ENCODE measurements at places on chromosomes 11 and 22.
A peak's percentile ranks its signal among the peaks of the same experiment; 100 is the strongest.

GRCh38 chr11:18393581-18394274 is 635 bp upstream of the LDHA start:
- peak; percentile 44 for DNase-seq

- DNase-seq, result no peak
Measured at GRCh38 chr22:24303007-24303406, 32.4 kb downstream of the SPECC1L start.

DNA sequence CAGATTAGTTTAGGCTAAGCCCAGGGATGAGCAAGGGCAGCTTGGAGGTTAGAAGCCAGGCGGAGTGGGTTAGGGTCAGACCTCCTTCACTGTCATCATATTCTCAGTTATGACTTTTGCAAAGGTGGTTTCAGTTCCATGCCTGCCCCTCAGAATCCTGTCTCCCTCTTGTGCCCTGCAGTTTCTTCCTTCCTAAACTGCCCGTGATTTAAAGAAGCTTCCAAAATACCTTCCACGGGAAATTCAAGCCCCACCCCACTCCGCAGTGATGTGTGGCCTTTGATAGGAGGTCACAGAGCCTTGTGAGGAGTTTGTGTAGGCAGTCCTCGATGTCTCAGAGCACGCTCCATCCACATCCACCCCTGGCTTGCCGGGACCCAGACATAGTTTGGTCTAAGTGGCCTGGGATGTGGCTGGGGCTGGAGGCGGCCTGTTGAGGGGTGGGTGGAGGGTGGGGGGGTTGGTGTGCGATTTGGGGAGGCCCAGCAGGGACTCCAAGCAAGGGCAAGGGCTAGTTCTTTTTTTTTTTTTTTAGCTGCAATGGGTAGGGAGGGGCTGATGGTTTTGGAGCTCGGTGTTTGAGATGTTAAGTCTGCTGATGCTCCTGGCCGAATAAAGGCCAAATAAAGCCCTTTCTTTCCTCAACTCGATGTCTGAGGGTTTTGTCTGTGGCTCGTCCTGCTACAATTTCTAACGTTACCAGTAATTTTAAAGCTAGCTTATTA is 1.6 kb upstream of the IFITM1 start:
- peak; percentile 46 for DNase-seq

- no peak for DNase-seq
Measured at GRCh38 chr11:112554586-112554985, 293.9 kb upstream of the PLET1 start.

- no peak for DNase-seq
Measured at GRCh38 chr11:13098616-13099289, 89.6 kb downstream of the RASSF10 start.

GRCh38 chr11:115425250-115425649 is 79.0 kb downstream of the CADM1 start:
- no peak for DNase-seq

DNA sequence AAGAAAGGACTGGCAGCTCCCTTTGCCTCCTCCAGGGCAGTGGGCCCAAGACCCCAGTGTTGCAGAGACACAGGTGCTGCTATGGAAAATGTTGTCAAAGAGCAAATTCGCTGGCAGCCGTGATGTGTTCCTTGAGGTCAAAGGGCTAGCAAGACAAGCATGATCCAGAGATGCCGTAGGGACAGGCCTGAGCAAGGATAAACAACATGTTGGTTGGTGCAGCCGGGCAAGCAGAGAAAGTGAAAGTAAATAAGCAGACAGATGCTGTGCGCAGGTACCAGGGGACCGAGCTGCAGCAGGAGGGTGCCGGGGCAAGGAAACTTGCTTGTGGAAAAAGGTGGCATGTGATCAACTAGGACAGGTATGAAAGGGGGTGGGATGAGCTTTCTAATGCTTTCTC is 125.5 kb upstream of the NECTIN1 start:
- DNase-seq, result no peak

DNA sequence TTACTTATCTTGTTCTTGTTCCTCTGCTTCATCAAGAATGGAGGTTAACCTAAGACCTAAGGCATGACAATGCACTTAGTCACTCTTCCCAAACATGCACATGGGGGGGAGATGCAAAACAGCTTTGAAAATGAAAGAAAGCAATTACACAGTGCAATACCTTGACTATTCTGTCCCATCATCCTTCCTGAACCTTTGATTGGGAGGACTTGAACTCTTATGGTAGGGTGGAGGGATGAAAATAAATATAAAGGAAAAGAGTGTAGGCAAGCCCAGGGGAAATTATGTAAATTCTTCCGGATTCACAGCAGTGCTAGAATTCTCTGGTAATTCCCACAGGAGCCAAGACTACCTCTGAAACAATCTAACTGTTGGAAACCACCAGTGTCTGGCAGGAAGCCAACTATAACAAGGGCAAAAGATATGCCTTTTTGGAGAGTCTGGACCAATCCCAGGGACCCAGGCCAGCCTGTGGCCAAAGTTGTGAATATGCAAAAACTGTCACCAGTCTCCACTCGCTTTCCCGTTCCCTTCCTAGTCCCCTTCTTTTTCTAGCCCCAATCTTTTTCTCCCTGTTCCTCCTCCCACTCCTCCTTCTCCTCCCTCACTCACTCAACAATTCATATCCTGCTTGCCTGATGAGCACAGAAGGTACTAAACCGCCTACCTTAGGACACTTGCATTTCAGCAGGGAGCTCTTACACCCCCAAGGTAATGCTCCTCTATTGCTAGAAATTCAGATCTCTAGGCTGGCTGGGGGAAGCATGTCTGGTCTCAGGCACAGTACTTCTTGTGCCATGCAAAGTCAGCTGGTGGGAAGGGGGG is 2.5 kb upstream of the RCN1 start:
- DNase-seq, result peak; percentile 13

GRCh38 chr11:119125821-119126220 is 4.4 kb downstream of the HINFP start:
- no peak for DNase-seq

GRCh38 chr11:114174712-114175495 is 115.4 kb downstream of the ZBTB16 start:
- DNase-seq, result no peak

DNA sequence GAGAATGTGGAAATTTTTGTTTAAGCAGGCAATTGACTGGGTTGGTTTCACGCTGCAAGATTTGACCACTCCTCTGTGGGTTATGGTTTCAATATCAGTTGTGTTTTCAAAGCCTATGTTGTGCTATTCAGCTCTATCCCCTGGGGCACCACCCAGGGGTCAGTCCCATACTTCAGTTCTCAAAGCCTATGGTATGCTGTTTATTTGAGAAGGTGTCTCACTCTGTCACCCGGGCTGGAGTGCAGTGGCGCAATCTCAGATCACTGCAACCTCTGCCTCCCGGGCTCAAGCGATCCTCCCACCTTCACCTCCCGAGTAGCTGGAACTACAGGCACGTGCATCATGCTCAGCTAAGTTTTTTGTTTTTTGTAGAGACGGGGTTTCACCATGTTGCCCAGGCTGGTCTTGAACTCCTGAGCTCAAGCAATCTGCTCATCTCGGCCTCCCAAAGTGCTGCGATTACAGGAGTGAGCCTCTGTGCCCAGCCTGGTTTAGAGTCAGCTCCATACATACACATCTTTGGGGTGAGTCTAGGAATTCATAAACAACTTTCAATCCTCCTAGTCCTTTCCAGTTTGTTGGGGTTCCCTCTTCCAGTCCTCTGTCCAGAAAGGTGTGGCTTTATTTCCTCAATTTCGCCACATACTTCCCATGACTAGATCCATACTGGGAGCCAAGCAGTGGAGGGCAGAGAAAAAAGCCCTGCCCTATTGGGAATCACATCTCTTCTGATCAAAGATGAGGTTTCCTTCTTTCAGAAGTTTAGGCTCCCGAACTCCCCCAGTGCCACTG is 35.0 kb upstream of the MAPK1 start:
- no peak for DNase-seq

GRCh38 chr11:119728651-119729580 is at the start of gene NECTIN1:
Gene NECTIN1, minus strand, starts transcription at chr11:119729200. Its CDS starts 647 bp downstream, at chr11:119728553.
- peak; percentile 80 for DNase-seq

DNA sequence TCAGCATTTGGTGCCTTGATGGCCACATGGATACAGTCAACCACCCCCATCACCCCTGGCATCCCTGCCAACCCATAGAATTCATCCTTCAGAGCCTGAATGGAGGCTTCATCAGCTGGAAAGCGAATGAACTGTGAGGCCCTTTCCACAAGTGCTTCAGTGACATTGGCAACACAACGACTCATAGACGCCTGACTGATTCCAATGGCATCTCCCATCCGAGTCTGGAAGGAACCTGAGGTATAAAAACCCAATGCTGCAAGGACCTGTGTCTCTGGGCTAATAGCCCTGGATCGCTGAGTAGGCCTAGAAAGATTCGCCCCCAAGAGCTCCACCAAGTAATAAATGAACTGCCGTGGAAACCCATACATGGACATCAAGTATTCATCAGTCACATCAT is 1.3 kb downstream of the HARBI1 start:
- no peak for DNase-seq

GRCh38 chr22:44363980-44364750 is 51.4 kb upstream of the SHISAL1 start:
- no peak for DNase-seq

- no peak for DNase-seq
Measured at GRCh38 chr11:96150609-96151008, 192.4 kb downstream of the MAML2 start.

DNA sequence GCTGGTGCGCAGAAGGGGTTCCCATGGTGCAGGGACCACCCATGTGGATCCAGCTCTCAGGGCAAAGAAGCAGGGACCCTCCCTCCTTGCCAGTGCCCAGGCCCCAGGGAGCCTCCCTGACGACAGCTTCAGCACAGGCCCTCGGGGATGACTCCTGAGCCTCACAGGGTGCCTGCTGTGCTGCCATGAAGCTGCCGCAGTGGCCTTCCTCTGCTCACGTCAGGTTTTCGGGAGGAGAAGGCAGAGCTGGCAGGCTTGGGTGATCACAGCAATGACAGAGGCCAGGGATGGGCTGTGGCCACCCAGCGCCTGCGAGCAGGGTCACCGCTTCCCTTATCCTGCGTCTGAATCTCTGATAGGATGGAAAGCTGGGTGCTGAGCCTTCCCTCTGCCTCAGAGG is 276.2 kb downstream of the BRD1 start:
- DNase-seq, result no peak

GRCh38 chr11:64318766-64319761 is 1.1 kb downstream of the PRDX5 start:
- no peak for DNase-seq

DNA sequence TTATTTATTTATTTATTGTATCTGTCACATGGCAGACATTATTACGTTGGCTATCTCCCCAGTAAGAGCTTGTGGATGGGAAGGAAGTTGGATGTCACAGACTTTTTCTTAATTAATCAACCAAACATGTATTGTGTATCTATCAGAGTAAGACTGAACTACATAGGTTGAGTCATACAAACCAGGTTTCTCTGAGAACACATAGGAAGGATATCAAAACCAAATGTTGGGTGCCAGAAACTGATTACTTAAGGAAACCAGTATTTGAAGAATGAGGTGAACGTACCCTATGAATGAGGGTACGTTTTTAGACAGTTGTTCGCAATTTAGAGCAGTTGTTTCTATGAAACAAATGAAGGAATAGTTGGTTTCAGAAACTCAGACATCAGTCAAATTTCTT is 136.4 kb downstream of the SLC17A6 start:
- DNase-seq, result no peak

GRCh38 chr11:108368134-108368533 is 99.2 kb downstream of the C11orf65 start:
- DNase-seq, result no peak

DNA sequence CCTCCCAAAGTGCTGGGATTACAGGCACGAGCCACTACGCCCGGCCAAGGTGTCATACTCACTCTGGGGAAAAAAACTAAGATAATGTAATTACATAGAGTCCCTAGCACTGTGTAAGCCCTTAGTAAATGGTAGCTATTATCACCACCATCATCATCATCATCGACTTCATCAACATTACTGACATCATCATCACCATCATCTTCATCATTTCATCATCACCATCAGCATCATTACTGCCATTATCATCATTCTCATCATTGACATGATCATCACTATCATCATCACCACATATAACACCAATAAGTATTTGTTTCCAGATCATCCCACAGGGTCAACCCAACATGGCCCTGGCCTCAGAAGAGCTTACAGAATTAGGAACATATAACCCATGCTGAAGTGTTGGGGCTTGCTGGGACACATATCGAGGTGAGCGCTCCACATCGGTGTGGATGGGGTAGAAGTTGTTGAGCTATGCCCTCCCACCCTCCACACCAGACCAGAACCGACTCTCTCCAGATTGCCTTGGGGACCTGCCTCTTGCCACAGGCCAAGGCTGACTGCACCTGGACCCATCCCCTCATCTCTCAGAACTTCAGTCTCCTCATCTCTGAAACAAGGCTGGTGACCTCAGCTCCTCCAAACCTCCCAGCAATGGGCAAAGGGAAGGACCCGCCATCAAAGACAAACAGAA is 14.7 kb upstream of the CD5 start:
- no peak for DNase-seq

DNA sequence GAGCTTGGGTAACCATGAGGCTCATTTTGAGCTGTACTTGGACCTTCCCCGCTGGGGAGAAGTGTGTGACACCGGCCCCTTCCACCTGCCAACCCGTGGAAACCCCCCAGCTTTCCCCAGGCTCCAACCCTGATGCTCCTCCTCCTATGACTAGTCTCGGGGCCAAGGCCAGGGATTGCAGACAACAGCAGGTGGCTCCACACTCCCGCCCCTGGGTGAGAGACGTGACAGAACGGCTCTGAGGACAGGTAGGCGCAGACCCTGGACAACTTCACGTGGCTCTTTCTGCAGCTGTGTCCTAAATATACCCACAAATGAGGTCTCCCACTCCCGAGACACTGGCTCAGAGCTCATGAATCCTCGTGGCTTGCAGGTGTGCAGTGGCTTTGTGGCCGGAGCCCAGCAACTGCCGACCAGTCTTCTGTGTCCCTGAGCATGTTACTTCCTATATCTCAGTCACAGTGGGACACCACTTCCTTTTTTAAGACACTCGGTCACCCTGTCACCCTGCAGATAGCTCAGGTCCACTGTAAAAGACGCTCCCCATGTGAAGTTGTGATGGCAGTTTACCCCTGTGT is 55.2 kb downstream of the NECTIN1 start:
- peak; percentile 57 for DNase-seq

- no peak for DNase-seq
Measured at GRCh38 chr11:72551571-72551970, 117.2 kb upstream of the CLPB start.

GRCh38 chr11:82864268-82864667 is 36.0 kb downstream of the PRCP start:
- DNase-seq, result no peak

DNA sequence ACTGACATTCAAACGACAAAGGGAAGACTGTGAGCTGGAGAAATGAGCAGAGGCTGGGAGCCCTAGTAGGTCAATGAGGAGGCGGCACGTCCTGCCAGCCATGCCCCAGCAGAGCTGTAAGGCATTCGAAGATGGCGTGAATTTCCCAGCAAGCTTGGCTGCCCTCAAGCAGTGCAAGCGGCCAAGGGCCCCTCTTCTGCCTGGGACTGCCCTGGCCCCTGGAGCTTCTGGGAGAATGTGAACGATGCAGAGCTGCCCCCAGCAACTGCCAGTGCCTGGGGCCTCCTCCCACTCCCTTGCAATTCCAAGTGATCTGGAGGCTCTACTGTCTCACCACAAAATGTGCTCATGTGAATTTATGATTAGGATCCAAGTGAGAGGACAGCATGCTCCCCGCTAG is 4.3 kb downstream of the PPM1F start:
- no peak for DNase-seq
